ENCODE measurements at places on chromosomes 2 and 18.

GRCh38 chr18:62566199-62566598 is 43.4 kb downstream of the ZCCHC2 start:
- peak; percentile 34 for DNase-seq

GRCh38 chr2:139544186-139544851 is 764.1 kb upstream of the NXPH2 start:
- no peak for DNase-seq

DNA sequence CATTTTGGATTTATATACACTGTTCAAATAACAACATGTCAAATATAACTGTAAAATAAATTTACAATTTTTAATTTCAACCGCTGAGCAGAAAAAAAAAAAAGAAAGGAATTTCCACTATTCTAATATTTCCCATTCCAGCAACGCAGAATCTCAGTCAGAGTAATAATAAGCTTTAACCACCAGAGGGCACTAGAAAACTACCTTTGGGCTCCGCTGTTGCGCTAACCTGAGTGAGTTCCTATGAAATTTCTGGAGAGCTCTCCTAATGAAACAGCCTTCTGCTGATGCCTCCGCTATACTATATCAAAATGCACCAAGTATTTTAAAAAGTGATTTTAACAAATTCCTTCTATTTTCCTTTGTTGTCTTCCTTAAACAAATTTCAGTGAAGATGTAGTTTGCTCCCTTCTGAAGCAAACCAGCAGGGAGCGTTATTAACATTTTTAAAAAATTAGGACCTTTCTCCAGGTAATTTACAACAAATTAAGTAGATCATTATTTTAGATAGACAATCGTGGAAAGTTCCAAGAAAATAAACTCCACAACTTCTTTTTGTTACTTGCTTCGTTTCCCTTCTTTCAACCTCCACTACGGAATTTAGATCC is 23.0 kb downstream of the ERMN start:
- DNase-seq = peak; percentile 80

DNA sequence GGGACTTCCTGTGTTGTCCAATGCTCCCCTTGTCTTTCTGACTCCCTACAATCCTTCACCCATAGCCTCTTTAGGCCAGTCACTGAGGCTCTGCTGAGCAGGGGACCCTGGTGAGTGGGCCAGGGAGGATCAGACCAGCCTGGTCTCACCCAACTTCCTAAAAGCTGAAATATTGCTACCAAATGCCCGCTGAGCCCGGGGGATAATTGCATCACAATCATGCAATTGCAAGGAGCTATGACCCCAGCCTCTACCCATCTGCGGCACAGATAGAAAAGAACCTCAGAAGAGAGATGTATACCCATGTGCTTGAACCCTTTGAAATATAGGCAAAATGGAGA is 3.7 kb upstream of the SP100 start:
- no peak for DNase-seq

- peak; percentile 32 for DNase-seq
These were observed 328.5 kb upstream of the DSEL start for GRCh38 chr18:67845035-67845434.

- no peak for DNase-seq
These were observed 511.5 kb downstream of the NYAP2 start for GRCh38 chr2:225911019-225911418.

- DNase-seq = no peak
These were observed 501.6 kb upstream of the MYT1L start for GRCh38 chr2:2832657-2833056.

GRCh38 chr2:66697366-66697765 is 262.4 kb downstream of the MEIS1 start:
- DNase-seq = no peak

DNA sequence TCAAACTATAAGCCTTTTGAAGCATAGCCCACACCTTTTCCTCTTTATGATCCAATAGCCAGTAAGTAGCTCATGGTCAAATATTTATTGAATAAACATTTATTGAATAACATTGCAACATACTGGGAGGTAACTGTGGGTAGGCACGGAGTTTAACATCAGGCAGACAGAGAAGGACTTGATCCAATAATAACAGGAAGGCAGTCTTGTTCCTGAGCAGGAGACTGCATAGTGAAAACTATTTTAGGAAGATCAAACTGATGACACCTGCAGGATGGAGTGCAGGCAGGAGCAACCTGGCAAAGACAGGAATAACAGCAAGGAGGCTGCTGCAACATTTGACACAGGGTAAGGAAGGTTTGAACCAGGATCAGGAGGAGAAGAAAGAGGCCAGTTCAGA is 3.1 kb upstream of the DCTN1 start:
- DNase-seq = peak; percentile 40

DNA sequence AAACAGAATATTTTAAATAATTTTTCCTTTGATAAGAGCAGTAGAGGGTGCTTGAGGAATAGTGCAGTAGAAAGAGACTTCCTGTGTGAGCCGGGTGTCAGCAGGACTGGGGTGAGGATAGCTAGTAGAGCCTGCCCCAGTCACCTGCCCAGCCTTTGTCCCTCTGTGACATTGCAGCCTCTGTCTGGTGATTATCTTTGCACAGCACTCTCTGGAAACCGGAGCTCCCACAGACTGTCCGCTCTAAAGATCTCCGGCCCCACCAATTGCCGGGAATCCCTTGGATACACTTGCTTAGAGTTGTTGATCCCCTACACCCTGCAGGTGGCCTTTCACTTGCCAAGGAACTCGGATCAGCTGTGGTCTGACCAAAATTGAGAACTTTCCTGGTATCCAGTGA is 1081.3 kb upstream of the TMEFF2 start:
- DNase-seq = no peak

GRCh38 chr2:219663116-219663762 is 35.8 kb downstream of the SLC4A3 start:
- DNase-seq = no peak

All from cardiac muscle cell (in vitro differentiated cells and primary cell).